ENCODE measurements at places on chromosomes 6 and 20.
A peak's percentile ranks its signal among the peaks of the same experiment; 100 is the strongest.

DNA sequence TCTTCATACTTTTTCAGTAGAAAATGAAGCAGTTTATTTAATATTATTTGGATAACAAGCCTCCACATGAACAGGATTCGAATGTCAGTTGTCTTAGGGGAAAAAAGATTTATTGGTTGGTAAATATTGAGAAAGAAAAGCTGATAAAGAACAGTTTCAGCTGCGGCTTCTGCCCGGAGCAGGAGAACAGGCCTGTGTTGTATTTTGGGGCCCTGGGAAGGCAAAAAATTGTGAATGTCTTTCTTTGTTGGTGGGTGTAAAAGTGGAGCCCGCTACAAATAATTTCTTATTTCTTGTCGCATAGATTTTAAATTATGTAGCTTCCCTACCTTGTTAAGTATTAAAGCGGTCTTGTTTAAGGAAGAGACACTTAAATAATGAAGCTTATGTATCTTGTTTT is 90.5 kb upstream of the PAX1 start:
- DNase-seq, result no peak

- DNase-seq, result no peak
Measured at GRCh38 chr6:121600389-121601168, 165.1 kb downstream of the GJA1 start.

DNA sequence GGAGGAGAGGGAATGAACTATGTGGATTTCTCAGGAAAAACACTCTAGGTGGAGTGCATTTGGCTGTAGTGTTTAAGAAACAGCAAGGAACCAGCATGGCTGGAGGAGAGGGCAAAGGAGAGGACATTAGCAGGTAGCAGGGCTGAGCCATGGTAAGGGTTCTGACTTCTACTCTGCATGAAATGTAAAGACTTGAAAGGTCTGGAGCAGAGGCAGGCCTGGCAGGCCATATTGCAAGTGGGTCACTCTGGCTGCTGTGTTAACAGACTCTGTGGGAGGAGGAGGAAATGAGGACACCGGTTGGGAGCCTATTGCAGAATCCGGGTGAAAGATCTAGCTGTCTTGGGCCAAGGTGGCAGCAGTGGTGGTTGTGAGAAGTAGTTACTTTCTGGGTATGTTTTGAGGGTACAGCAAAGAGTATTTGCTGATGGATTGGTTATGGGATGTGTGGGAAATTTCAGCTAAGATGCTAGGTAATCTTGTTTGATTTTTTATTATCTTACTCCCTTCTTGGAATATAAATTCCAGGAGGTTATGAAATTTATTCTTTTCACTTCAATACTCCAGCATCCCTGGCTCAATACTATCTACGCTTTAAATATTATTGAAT is 115.9 kb upstream of the BCLAF1 start:
- peak; percentile 51 for DNase-seq

DNA sequence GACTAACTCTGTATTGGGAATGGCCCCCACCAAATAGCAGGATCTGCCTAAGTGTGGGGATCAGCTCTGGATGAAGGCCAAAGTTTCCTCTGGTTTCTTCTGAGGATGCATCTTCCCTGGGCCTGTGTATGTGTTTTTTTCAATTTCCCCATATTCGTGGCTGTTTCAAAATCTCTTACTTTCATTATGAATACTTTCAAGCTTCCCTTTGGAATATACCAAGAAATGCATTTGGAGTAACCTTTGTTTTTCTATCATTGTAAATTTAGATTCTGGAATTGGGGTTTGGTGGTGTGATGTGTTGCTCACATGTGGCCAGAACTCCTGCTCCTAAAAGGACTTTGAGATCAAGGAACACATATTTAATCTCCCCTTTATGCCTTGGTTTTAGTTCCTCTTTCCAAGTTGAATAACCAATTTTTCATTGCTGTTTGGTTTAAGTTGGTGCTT is 8.4 kb downstream of the ENTPD6 start:
- no peak for DNase-seq

DNA sequence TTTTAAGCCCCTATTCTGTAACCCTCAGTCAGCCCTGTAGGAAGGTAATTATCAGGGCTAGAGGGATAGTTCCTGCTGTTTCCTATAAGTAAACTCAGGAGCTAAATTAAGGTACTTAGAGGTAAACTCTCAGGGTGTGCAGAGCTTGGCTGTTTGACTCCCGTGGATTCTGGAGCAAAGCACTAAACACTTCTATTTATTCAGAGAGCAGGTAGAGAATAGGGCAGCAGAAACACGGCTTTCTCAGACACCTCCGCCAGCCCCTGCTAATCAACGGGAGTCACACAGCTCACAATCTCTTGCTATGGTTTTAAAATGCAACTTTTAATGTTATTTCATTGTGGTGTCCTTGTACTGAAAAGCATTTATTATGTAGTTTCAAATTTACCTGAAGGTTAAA is 21.8 kb downstream of the PRKN start:
- no peak for DNase-seq

- DNase-seq, result no peak
Measured at GRCh38 chr6:95091823-95092436, 485.4 kb upstream of the MANEA start.

DNA sequence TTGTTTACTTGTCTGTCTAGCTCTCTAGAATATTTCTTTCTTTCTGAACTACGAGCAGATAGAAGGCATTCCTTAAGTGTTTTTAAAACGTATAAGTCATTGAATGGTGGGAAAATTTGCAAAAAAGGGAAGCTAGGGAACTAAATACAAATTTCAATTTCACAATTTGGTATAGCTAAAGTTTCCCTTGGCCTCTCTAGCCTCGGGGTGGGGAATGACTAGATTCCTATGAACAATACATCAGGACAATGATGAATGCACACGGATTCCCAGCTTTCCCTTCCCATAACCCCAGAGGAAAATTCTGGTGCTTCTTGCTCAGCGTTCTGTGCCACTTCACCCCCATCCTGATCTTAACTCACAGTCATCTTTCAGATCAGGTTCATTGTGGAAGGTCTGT is 113.3 kb upstream of the ASF1A start:
- no peak for DNase-seq

DNA sequence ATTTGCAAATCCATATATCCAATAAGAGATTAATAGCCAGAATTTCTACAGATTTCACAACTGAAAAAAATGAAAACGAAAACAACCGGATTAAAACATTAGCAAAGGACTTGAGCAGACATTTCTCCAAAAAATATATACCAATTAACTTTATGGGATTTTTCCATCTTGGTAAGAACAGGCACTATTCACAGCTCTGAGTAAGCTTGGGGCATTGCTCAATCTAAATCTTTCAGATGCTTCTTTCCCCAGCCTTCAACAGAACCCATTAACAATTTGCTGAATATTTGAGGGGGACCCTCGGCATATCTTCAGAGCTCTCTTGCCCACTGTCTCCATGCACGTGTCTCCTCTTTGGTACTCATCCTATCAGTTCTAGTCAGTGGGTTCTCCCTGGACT is 111.7 kb upstream of the CD93 start:
- no peak for DNase-seq

DNA sequence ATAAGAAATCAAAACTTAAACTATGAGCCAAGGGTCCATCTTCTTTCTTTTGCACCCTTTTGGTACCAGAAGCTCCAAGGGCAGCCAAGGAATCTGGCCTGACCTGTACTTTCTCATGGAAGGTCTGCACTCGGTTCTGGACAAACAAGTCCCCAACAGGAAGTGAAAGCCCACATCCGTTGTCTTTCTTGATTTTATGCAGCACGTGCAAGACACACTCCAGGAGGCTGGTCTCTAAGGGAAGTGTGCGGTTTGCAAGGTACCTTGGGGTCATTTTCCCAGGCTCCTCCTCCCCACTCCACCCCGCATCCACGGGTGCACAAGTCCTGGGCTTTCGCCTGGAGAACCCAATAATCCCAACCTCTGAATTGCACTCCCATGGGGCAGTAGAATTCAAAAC is 101.9 kb downstream of the NFATC2 start:
- no peak for DNase-seq

GRCh38 chr6:37840143-37840939 is 20.8 kb downstream of the ZFAND3 start:
- DNase-seq, result no peak

GRCh38 chr20:12875510-12875909 is 133.3 kb upstream of the SPTLC3 start:
- no peak for DNase-seq

GRCh38 chr20:47785854-47786764 is 828 bp upstream of the SULF2 start:
- no peak for DNase-seq

Measured in lower lobe of right lung (tissue), 2 donors.